ENCODE measurements at places on chromosomes 7 and 10. TPM values are rescaled to one million over a fixed set of nuclear protein-coding genes. Genes with fewer than 3 reads are reported as not detected.

The SLC18A3 gene
- total RNA-seq: not detected

The CCDC3 gene
- total RNA-seq: 0.10 TPM

The VSTM4 gene
- total RNA-seq: 0.13 TPM

The SLC29A4 gene
- 38.9 TPM for total RNA-seq

The SPRN gene
- total RNA-seq: 0.64 TPM

The CLCN1 gene
- 0.15 TPM for total RNA-seq

- H3K36me3 ChIP-seq: no peaks in the 10 kb centered on the region
- no peak for DNase-seq
- H3K27me3 ChIP-seq: no peaks in the 10 kb centered on the region
- no peak overlapping the region for H3K4me3 ChIP-seq
Measured at GRCh38 chr10:23341004-23341403, 3.6 kb downstream of the C10orf67 start.

GRCh38 chr7:5375925-5376324, 47.7 kb downstream of the TNRC18 start:
- no peak overlapping the region for H3K27ac ChIP-seq
- H3K4me1 ChIP-seq: no peaks in the 10 kb centered on the region
- peaks cover 5% of the 10 kb centered on the region for H3K36me3 ChIP-seq
- DNase-seq: no peak
- H3K4me3 ChIP-seq: no peak overlapping the region

DNA sequence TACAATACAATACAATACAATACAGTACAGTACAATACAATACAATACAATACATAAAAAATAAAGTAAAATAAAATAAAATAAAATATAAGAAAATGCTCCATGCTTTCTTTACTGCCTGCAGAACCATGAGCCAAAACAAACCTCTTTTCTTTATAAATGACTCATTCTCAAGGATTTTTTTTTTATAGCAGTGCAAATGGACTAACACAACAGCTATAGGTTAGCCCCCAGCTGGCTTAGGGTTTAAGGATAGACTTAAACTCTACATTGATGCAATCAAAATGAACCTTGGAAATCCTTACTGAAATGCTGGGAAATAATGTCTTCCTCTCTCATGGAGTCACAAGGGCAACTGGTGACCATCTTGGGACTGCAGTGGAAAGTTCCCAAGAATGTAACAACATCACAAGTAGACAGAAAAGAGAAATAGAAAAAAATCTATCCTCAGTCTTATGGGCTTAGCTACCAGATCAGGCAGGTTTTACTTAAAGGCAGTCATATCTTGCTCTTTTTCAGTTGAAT, 348.9 kb downstream of the ARL4A start:
- H3K27ac ChIP-seq: no peak overlapping the region
- H3K4me1 ChIP-seq: no peaks in the 10 kb centered on the region
- no peaks in the 10 kb centered on the region for H3K27me3 ChIP-seq
- H3K36me3 ChIP-seq: no peaks in the 10 kb centered on the region
- DNase-seq: no peak
- no peak overlapping the region for H3K4me3 ChIP-seq

DNA sequence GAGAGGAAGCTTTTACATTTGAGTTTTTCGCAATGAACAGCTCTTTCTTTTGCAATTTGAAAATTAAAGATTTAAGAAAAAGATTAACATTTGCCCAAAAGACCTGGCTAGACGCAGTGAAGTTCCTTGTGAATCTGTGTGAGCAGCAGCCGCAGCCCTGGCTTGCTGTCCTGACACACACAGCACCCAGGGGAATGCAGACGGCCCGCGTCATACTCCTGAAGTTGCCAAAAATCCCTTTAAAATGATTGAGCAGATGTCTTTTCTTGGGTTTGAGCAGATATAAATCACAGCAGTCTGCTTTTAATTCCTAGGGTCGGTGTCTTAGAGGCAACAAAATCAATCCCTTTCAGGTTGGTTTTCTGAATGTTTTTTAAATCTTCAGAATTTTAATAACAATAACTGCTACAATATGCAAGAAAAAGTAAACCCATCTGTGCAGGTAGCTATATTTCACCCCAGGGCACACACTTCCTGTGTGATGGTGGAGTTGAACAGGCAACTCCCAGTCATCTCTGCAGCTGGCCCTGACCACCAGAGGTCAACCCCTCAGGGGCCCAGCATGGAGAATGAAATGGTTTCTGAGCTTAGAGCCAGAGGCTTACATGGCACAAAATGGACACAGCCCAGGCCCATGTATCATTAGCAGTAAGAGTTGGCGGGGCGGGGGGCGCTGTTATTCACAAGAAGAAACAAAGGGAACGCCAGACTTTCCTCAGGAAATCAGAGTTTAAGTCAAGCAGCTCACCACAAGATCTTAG, 32.2 kb upstream of the TRIL start:
- DNase-seq: no peak
- no peak overlapping the region for H3K27ac ChIP-seq

GRCh38 chr10:25725917-25726716, 207.9 kb upstream of the MYO3A start:
- H3K27ac ChIP-seq: no peak overlapping the region
- no peaks in the 10 kb centered on the region for H3K36me3 ChIP-seq
- DNase-seq: peak; percentile 33
- H3K27me3 ChIP-seq: no peaks in the 10 kb centered on the region
- H3K4me3 ChIP-seq: no peak overlapping the region

Measured in Panc1 (cell line).